MG63 (cell line): ENCODE measurements at places on chromosomes 7 and 10.

- DNase-seq: peak; percentile 18
Observed at GRCh38 chr10:30534465-30535144, 94.9 kb downstream of the LYZL2 start.

DNA sequence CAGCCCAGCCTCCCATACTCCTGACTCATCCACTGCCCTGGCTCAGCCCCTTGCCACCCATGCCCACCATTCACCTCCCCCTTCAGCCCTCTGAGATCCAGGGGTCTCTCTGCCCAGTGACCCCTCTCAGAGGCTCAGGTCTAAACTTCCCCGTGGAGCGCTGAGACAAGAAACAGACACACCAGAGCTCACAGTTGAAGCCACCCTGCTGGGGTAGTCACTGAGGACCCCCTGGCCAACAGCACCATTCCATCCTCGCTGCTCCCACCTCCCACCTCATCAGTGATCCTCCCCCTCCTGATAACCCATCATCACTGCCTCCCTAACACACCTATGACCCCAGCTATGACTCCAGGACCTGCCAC is 100.7 kb downstream of the GRID1 start:
- no peak for DNase-seq

- no peak for DNase-seq
Observed at GRCh38 chr7:155732286-155732685, 80.0 kb downstream of the SHH start.

DNA sequence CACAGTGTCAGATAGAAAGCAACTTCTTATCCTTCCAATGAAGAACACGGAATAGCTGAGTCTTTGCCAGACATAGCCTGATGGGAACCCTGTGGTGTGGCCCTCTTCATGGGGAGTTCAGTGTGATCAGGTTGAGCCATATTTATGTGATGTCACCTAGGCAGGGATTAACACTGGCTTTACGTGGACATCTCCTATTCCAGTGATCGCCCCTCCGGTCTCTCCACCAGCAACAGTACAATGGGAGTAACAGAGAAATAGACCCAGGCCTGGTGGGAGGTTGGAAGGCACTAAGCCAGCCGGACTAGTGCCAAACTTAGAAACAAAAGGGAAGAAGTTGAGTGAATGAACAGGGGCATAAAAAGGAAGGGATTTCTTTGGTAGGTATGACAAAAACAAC is 358.1 kb downstream of the PRPF18 start:
- no peak for DNase-seq

DNA sequence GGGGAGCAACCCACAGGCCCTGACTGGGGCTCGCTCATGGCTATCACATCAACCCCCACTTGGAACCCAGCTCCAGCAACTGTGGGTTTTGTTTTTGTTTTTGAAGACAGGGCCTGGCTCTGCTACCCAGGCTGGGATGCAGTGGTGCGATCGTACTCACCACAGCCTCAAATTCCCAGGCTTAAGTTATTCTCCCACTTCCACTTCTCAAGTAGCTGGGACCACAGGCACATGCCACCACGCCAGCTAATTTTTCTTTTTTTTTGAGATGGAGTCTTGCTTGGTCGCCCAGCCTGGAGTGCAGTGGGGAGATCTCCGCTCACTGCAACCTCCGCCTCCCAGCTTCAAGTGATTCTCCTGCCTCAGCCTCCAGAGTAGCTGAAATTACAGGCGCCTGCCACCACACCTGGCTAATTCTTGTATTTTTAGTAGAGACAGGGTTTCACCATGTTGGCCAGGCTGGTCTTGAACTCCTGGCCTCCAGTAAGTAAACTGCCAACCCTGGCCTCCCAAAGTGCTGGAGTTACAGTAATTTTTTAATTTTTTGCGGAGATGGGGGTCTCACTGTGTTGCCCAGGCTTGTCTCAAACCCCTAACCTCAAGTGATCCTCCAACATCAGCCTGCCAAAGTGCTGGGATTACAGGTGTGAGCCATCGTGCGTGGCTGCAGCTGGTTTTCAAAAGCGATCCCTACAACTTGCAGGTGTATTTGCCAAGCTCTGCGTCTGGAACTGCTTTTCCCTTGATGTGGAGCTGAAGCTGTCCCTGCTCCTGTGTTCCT is 228.7 kb downstream of the SKIDA1 start:
- no peak for DNase-seq

- peak; percentile 14 for DNase-seq
Observed at GRCh38 chr7:124762611-124763143, 2.9 kb downstream of the GPR37 start.

- DNase-seq: no peak
Observed at GRCh38 chr7:130372402-130373165, 7.7 kb upstream of the CPA1 start.

GRCh38 chr7:45461026-45461425 is 113.1 kb upstream of the ADCY1 start:
- DNase-seq: no peak

DNA sequence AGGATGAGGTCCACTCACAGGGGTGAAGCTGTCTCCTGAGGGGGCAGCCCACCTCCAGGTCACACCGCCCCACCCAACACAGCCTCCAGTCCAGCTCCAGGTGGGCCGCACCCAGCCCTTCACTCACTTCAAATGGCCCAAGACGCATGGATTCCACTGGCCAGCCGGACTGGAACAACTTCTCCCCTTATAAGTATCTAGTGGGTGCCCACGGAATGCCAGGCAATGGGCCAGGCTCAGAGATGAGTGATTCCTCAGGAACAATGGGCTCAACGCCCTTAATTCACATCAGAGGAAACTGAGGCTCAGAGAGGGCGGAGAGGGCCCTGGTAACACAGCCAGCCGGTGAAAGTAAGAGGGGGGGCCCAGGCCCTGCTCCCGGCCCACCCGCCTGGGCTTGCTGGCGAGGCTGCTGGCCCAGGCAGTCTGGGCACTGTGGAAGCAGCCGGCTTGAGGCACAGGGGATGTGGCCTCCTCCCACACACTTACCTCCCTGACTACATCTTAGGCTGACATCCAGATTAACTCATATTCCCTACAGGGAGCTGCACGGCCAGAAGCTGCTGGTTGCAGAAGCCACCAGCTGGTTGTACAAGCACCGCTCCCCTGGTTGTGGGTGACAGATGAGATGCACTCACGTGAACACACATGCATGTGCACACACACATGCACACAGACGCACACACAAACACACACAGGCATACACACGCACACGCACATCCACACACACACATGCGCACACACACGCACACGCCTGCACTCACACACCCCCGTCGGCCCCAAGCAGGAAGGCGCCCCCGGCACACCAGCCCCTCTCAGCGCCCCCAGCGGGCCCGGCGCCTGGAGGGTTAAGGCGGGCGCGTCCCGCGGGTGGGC is 1.0 kb upstream of the FAM20C start:
- peak; percentile 89 for DNase-seq

- no peak for DNase-seq
Observed at GRCh38 chr7:23964715-23965114, 254.7 kb downstream of the STK31 start.

- peak; percentile 66 for DNase-seq
Observed at GRCh38 chr7:81618396-81619014, 151.3 kb downstream of the HGF start.

DNA sequence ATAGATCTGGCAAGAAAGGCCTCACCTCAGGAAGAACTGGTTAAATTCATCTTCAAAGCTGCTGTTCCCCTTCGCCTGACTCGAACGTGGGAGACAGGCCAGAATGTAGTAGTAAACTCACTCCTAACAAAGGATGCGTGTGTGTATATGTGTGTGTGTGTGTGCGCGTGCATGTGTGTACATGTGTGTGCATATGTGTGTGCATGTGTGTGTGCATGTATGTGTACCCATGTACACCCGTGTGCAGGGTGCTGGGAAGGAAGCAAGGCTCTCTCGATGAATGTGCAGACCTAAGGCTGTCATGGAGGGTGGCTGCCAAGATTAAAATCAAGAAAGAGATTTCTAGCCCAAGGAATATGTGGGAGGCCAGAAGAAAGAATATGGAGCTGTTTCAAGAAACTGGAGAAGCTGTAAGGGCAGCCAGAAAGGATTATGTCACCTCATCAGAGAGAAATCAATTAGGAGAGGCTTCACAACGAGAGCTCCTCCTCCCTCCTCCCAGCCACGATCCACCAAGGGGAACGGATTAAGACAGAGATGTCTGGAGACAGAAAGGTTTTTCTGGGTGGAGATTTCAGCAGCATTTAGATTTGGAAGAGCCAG is 34.0 kb upstream of the LBX1 start:
- DNase-seq: no peak

- DNase-seq: no peak
Observed at GRCh38 chr10:8323428-8324054, 269.1 kb downstream of the GATA3 start.

- DNase-seq: peak; percentile 72
Observed at GRCh38 chr10:118045837-118046394, 825 bp downstream of the RAB11FIP2 start.

DNA sequence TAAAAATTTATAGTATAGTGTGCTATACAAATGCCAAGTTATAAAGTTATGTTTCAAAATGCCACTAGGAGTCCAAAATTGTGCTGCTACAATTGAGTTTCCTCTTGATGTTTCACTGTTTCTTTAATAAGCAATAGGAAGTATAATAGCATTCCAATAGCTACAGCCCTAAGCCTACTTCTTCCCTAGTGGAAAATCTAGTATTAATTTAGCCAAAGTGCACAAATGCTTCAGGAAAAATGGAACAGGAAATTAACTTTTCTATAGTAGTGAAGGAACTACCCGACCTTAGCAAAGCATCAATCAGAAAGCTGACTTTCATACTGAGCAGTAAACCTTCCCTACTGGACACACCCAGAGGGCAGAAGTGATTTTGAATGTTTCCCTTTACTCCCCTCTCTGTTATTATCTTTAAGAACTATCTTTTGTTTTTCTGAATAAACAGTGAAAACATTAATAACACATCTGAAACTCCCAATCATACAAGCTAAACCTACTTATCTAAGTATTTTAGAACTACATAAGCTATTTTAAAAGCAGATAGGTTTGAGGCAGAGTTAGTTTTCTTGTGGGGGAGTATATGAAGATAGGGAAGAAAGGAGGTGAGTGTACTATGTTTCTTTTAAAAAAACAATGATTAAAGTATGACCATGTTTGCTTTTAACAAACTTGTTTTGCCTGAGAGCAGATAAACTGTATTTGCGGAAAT is 13.7 kb downstream of the CPED1 start:
- DNase-seq: no peak

GRCh38 chr10:120098232-120098930 is 205.9 kb downstream of the SEC23IP start:
- DNase-seq: no peak

- DNase-seq: no peak
Observed at GRCh38 chr7:39490296-39490695, 75.9 kb upstream of the YAE1 start.

DNA sequence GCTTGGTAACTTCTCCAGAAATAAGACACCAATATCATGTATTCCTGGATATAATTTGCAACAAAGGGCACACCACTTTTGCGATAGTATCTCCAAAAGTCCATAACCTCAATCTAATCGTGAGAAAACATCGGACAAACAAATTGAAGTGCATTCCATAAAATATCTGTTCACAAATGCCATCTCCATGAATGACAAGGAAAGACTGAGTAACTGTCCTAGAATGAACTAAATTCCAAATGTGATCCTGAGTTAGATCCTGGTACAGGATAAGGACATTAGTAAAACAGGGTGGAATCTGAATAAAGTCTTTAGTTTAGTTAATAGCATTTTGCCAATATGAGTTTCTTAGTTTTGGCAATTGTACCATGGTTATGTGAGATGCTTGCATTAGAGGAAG is 384.2 kb downstream of the SUGCT start:
- no peak for DNase-seq

- no peak for DNase-seq
Observed at GRCh38 chr10:53646525-53646924, 873.9 kb upstream of the MBL2 start.

DNA sequence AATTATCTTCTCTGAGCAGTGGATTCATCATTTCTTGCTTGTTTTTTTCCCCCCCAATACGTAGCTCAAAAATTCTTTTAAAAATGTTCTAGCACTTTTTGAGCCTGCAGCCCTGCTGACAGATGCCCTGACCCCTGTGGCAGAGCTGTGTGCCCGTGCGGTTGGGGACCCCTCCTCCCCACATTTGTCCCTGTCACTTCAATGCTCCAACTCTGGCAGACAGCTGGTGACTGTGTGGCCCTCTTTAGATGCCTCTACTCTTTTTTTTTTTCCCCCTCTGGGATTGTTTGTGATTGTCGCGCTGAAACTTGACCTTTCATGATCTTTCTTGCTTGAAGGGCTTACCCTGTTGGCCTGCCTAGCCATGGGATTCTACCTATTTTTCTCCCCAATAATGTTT is 214.1 kb downstream of the TMEM178B start:
- no peak for DNase-seq

GRCh38 chr7:33155811-33156210 is 26.4 kb downstream of the BBS9 start:
- no peak for DNase-seq

DNA sequence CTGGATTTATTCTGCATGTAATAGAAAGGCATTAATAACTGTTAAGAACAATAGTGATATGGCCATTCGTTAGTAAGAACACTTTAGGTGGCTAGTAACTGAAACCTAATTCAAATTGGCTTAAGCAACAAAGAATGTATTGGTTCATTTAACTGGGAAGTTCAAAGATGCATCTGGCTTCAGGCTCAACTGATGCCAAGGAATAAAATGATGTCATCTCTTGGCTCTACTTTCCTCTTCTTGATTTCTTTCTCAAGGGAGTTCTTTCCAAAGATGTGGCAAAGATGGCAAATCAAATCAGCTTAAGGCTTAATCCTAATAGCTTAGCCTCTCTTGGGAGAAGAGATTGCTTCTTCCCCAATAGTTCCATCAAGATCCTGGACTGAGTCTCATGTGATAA is 51.6 kb downstream of the PIK3CG start:
- no peak for DNase-seq

- no peak for DNase-seq
Observed at GRCh38 chr10:110643035-110643652, 992 bp upstream of the RBM20 start.

- DNase-seq: no peak
Observed at GRCh38 chr10:30184397-30185033, 125.1 kb upstream of the JCAD start.

DNA sequence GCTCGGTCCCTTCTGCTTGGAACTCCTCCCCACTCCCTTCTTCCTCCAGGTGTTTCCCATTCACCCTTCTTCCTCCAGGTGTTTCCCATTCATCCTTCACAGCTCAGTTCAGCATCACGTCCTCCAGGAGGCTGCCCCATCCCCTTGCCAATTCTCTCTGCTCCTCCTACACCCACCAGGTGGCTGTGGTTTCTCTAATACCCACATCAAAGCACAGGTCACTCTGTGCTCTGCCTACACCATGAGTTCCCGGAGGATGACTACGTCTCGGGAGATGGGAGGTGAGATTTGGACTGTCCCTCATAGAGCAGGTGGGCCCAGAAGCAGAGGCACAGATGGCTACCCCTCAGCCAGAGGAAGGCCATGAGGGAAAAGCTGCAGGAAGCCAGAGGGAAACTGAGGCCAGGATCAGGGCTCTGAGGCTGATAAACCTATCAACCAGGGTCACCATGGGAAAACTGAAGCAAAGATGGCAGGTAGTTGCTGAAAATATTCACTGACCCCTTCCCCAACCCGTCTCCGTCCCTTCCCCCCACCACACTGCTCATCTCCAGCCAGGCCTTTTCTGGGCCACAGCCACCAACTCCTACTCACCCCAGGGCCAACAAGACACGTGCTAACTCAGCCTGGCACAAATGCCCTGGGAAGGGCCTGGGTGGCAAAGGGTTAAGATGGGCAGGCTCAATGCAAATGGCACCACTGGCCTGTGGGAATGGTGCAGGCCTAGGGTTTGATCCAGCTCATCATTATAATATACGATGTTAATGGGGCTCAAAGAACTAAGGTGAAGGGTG is 56.6 kb upstream of the CPXM2 start:
- no peak for DNase-seq

GRCh38 chr10:70602665-70603448 is at the start of gene PRF1:
Gene PRF1, minus strand, starts transcription at chr10:70602741. Its CDS starts 1,839 bp downstream, at chr10:70600902.
- no peak for DNase-seq
